ENCODE measurements at places on chromosomes 13 and 19.
A peak's percentile ranks its signal among the peaks of the same experiment; 100 is the strongest.

DNA sequence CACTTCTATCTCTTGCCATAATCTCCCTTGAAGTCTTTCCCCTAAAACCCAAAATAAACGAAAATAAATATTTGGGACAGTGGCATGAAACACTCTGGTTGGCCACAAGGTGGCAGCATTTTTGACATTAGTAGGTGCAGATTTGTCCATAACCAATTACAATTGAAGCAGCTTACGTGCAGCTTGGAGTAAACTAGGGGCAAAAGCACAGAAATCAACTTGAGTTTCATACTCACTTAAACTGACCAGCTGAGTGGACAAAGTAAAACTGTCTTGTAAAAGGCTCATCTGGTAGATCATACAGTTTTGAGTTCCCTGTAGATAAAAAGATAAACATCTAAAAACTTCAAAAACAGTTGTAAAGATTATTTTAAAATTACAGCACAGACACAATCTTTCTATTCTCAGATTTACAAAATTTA lies 18.8 kb downstream of the PDCD5 start:
- peak; percentile 48 for DNase-seq

GRCh38 chr19:10134040-10134439 lies 14.3 kb upstream of the EIF3G start:
- DNase-seq = no peak

GRCh38 chr13:30743319-30744055 lies 8.1 kb downstream of the ALOX5AP start:
- peak; percentile 100 for DNase-seq

DNA sequence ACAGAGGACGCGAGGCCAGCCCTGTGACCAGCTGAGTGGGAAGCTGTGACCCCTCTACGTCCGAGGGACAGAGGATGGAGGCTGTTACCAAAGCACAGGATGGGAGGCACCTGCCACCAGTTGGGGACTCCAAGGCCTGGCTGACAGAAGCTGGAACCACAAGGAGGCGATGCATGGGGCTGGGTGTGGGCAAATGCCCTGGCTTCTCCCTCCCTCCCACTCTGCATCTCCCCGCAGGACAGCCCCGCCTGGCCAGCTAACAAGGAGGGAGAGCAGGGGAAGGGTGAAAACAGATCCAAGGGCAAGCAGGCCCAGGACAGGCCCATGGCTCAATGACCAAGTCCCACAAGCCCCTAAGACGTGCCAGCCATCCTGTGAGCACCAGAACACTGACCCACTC lies 28.6 kb downstream of the AKT2 start:
- no peak for DNase-seq

- peak; percentile 6 for DNase-seq
Measured at GRCh38 chr13:20525144-20525600, 485 bp downstream of the CRYL1 start.

GRCh38 chr13:39148513-39148961 lies 110.3 kb downstream of the NHLRC3 start:
- peak; percentile 91 for DNase-seq

DNA sequence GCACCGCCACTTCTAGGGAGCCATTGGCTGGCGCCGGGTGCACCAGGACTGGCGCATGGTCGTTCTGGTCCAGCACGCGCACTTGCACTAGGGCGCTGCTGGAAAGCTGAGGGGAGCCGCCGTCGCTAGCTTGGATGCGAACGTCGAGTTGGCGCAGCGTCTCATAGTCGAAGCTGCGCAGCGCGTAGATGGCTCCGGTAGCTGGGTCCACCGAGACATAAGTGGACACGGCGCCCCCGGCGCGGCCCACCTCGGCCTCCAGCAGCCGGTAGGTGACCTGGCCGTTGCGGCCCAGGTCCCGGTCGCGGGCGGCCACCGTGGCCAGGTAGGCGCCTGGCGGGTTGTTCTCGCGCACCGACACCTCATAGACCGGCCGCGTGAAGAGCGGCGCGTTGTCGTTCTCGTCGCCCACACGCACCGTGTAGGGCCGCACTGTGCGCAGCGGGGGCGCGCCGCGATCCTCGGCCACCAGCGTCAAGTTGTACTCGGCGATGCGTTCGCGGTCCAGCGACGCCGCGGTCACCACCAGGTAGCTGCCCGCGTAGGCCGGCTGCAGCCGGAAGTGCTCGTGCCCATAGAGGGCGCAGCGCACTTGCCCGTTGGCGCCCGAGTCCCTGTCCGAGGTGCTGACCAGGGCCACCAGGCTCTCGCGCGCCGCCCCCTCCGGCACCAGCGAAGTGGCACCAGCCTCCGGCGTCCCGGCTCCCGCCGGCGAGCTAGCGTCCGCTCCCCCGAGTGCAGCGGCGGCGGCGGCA lies 1.7 kb downstream of the PCDH8 start:
- DNase-seq = peak; percentile 28

DNA sequence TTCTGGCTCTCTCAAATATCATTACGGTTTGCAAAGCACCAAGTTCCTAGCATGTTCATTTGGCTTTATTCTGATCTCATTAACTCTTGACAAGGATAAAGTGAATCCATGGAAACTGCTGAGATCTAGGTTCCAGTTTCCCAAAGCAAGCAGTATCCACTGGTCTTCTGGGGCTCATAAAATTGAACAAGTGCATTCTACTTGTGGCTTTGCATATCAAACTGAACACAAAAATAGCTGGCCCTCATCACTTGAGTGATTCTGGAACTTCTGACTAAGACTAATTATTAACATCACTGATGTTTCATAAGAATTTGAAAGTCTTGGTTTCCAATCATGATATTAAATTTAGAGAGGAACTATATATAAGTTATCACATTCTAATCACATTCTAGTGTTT lies 6.3 kb upstream of the KCTD12 start:
- no peak for DNase-seq

- DNase-seq = peak; percentile 94
Measured at GRCh38 chr19:13150187-13150930, at the start of the genes IER2 and STX10. IER2 (plus strand) TSS chr19:13150411; CDS start chr19:13153187, 2,776 bp downstream. STX10 (minus strand) TSS chr19:13150375; CDS start chr19:13150173, 202 bp downstream.

- peak; percentile 16 for DNase-seq
Measured at GRCh38 chr13:72379581-72379980, 347.8 kb downstream of the MZT1 start.
